ENCODE measurements at places on chromosomes 5 and 9.

DNA sequence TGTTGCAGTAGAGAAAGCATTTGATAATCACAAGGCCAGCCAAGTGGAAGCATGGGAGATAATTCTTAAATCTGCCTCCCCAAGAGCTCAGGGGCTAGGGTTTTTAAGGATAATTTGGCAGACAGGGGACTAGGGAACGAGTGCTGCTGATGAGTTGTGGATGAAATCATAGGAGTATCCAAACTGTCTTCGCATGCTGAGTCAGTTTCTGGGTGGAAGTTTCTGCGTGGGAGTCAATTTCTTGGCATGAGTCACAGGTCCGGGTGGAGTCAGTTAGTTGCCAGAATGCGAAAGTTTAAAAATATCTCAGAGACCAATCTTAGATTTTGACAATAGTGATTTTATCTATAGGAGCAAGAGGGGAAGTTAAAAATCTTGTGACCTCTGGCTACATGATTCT, 112.6 kb downstream of the TMC1 start:
- no peak for DNase-seq

DNA sequence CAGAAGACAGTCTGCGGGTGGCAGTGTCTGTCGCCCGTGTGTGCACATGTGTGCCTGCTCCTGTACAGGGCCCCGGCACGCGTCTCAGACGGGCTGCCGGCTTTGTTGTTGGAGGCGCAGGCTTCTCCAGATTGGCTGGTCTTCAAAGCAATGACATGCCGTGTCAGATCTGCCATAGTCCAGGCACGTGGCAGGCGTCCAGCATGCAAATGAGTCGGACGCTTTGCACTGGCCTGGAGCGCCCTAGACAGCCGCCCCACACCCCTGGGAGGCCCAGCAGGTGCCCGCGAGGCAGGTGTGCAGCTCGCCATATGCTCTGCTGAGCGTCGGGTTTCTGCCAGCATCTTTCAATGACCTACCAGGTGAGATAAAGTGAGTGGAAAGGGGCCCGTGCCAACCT, 71.5 kb downstream of the GADD45G start:
- no peak for DNase-seq

- DNase-seq, result peak; percentile 98
These were observed 11.8 kb upstream of the TGFBI start for GRCh38 chr5:136016945-136017530.

DNA sequence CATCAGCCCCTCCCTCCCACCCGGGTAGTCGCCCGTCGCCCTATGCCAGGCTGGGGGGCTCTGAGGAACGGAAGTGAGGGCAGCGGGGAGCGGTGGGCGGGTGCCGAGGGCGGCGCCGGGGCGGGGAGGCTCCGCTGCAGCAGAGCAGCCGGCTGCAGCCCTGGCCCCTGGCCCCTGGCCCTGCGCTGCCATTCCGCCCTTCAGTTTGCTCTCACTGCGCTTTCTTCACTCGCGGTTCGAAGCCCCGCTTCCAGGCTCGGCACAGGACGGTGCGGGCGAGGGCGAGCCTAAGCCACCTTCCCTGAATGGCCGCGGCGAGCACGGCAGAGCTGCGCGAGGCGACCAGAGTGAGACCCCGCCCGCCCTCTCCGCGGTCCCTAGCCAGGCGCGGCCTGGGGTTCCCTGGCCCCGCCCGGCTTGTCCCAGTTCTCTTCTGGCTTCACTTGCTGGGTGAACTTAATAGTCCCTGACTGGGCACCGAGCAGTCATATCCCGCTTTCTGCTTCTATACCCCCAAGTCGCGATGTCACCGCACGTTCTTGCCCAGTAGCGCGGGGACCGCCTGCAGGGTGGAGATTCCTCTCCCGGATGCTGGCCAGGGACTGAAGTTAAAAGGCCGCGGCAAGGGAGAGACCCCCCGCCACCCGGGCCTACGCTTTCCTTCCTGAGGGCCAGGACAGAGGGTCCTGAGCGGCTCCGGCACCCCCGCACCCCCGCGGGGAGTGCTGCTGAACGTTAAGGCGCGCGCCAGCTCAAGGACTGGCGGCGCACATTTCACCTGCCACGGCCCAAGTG, 623 bp upstream of the TRIM36 start:
- no peak for DNase-seq

- DNase-seq, result peak; percentile 88
These were observed 404.6 kb downstream of the CSNK1G3 start for GRCh38 chr5:123916345-123917121.

DNA sequence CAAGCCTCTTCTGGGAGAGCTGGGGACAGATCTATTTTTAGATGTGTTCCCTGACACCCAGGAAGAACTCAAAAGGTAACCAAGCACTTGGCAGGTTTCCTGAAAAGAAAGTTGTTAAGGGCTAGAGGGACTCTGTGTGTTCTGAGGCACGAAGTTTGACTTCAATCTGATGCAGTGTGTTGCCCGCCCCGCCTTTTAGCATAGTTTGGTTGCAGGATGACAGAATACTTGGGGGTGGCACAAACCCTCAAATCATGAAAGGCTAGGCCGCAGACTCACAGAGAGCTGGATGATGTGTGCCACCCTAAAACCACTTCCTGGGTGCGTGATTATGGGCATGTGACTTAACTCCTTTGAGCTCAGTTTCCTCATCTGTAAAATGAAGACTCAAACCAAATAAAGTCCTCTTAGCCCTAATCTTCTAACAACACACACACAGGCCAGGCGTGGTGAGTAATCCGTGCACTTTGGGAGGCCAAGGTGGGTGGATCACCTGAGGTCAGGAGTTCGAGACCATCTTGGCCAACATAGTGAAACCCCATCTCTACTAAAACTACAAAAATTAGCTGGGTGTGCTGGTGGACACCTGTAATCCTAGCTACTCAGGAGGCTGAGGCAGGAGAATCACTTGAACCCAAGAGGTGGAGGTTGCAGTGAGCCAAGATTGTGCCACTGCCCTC, 12.8 kb upstream of the NDFIP1 start:
- DNase-seq, result no peak

DNA sequence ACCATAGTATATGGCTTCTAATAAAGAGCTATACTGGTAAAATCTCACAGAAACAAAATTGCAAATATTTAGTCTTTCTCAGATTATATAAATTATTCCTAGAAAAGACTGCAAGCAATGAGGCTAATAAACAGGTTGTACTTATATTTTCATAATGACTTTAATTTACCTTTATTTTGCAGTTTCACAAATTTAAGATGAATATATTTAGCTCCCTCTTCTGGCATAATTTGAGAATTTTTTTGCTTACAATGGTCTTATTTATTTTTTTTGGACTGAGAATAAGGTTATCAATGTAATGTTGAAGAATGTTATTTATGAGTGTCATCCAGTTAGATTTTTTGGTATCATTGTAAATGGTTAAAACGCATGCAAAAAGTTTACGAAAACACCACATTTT, 56.7 kb downstream of the PIK3R1 start:
- DNase-seq, result no peak

GRCh38 chr5:37714756-37715155, 125.1 kb downstream of the GDNF start:
- no peak for DNase-seq

DNA sequence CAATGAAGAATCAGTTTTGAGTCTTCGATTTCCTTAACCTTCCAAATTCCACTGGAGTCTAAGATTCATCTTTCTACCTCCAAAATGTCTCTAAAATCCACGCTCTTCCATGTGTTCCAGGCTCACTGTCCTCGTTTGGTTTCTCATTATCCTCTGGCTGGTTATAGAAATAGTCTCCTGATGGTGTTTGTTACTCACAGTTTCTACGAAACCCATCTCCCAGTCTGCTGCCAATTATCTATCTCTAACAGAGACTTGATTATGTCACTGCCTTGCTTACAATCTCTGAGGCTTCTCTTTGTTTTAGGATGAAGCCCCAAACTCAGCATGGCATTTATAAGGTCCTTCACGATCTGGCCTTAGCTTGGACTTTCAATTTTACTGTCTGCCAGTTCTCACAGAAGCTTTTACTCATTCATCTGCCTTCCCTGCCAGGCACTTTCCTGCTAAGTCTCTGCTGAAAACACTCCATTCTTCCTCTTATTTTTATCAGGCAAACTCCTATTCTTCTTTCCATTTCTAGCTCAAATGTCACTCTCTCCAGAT, 339.6 kb upstream of the SGCD start:
- DNase-seq, result no peak

DNA sequence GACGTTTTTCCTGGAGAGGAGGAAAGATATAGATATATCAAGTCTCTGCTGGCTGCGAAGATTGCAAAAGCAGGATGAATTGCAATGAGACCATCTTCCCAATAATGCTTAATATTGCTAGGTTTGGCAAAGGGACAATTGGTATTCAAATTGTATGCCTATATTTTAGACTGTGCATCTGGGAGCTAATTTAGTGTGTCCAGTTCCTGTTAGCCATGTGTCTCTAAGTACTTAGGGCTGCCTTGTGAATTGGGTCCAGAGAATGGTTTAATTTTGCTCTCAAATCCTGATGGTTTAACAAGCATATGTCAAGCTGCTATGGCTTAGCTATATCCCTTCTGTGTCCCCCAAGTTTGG, 97.6 kb upstream of the ZNF366 start:
- no peak for DNase-seq

DNA sequence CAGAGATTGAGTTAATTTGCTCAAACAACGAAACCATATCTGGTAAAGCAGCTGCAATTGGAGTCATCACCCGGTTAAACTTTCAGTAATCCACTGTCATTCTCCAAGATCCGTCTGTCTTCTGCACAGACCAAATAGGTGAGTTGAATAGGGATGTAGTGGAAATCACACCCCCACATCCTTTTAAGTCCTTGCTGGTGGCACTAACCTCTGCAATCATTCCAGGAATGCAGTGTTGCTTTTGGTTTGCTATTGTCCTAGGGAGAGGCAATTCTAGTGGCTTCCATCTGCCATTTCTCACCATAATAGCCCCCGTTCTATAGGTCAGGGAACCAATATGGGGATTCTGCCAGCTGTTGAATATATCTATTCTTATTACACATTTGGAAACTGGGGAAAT, 14.6 kb upstream of the BTF3 start:
- no peak for DNase-seq

GRCh38 chr9:133351908-133352634, 4.1 kb downstream of the RPL7A start:
- peak; percentile 66 for DNase-seq

DNA sequence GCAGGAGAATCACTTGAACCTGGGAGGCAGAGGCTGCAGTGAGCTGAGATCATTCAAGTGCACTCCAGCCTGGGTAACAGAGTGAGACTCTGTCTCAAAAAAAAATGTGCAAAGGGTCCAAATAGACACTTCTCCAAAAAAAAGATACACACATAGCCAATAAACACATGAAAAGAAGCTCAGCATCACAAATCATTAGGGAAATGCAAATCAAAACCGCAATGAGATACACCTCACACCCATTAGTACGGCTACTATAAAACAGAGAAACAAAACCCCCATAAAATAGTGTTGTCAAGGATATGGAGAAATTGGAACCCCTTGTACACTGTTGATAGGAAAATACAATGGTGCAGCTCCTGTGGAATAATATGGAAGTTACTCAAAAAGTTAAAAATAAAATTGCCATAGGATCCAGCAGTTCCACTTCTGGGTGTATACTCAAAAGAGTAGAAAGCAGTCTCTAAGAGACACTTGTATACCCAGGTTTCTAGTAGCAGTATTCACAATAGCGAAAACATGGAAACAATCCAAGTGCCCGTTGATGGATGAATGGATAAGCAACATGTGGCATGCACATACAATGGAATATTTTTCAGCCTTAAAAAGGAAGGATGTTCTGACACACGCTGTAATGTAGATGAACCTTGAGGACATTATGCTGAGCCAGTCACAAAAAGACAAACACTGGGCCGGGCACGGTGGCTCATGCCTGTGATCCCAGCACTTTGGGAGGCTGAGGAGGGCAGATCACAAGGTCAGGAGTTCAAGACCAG, 57.2 kb upstream of the PPARGC1B start:
- DNase-seq, result no peak

DNA sequence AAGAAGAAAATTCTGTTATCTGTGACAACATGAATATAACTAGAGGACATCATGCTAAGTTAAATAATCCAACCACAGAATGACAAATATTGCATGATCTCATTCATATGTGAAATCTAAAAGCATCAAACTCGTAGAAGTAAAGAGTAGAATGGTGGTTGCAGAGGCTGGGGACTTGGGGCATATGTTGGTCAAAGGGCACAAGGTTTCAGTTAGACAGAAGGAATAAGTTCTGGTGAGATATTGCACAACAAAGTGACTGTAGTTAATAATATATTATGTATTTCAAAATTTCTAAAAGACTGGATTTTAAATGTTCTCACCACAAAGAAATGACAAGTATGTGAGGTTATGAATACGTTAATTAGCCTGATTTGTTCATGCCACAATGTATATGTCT, 24.8 kb downstream of the GRIA1 start:
- no peak for DNase-seq

DNA sequence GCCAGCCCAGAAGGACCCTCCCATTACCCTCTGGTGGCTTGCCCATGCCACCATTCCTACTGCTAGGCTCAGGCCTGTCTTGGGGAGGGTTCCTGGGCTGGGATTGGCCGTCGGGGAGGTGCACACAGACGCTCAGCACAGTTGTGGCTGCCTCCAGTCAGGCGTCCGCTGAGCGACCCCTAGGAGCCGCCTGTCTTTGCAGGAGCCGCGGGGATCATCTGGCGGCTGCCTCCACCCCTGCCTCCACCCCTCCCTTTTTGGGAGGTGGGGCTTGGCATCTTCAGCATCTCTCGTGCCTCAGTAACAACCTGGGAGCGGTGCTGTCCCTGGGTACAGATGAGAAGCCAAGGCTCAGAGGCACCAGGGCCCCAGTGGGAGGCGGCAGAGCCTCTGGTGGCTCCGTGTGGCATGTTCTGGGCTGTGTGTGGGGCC, 39.6 kb downstream of the RXRA start:
- peak; percentile 88 for DNase-seq

DNA sequence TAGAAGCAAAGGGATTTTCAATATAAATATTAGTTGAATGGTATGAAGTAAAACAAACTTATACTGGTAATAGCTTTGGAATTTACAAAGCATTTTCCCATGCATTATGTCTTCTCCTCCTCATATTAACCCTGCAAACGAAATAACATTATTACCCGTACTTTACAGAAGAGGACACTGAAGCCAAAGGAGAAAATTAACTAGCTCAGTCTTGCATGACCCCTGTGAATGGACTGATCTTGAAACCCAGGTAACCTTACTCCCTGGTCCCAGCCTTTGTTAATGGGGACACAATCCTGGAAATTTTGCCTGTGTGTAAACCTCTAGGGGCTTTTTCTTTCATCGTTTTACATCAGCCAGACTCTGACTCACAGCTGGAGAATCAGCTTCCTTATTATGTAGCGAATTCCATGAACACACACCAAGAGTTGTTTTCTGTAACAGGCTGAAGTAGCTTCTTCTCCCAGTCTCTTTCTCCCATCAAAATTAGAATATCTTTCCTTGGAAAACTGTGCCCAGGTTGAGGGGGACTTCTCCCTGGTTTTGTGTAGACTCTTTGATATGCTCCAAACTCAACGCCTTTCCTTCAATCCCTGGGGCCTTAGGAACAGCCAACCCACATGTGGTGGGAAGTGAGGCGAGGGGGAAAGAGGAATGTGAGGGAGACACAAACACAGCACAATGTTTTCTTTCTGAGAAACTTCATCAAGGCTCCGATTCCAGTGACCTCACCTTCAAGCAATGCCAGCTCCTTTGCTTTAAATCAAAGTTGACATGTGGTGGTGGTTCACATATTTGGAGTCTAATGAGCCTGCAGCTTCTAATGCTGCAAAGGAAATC, 480.9 kb upstream of the PAPPA start:
- DNase-seq, result peak; percentile 94
